Calu3 (cell line): ENCODE measurements at places on chromosomes 4 and X. TPM values are rescaled to one million over a fixed set of nuclear protein-coding genes. Genes with fewer than 3 reads are reported as not detected.

The USP51 gene
- total RNA-seq = 1.2 and 1.5 TPM in 2 replicates

The SMR3B gene
- total RNA-seq = not detected in 2 replicates

The COL25A1 gene
- total RNA-seq = not detected in 2 replicates

DNA sequence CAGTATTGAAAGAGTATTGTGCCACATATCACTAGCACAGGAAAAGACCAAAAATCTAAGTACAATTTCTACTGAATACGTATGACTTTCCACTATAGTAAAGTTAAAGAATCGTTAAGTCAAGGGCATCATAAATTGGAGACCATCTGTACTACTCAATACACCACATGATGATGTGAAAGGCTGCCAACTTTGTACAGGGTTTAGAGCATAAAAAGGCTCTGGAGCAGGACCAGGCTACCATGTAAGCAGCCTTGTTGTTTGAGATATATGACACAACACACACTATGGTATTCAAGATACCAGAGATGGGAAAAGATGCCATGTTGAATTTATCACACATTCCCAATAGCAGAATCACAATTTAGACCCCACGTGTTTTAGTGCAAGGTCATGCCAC, 294.9 kb upstream of the TRPC5 start:
- no peak for DNase-seq
- no peaks in the 10 kb centered on the region for H3K36me3 ChIP-seq
- H3K4me3 ChIP-seq = no peak overlapping the region
- H3K4me1 ChIP-seq = no peaks in the 10 kb centered on the region

DNA sequence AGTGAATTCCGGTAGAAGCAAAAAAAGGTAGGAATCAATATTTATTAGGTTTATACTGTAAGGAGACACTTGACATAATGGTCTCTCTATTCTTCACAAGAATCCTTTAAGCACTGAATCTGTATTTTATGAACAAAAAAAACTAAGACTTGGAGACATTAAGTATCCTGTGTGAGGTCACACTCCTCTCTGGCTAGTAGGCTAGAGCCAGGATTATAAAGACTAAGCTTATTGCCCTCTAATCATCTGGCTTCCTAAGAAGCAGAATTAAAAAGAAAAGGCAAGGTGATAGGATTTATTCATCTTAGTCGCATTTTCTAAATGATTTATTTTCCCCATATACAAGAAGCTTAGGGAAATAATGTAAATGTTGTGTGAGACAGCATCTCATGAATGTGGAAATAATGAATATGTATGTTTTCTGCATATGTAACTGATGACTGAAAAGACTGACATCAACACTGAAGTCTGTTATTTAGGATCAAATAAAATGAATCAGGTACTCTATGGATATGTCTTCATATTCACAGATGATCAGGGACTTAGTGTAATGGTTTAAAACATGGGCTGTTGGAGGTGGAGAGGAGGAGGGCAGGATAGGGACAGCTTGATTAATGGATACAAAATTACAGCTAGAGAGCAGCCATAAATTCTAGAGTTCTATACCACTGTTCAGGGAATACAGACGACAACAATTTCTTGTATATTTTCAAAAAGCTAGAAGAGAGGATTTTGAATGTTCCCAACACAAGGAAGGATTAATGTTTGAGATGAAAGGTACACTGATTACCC, 30.4 kb upstream of the PRKG2 start:
- no peaks in the 10 kb centered on the region for H3K27me3 ChIP-seq
- no peak overlapping the region for H3K4me3 ChIP-seq
- H3K36me3 ChIP-seq = no peaks in the 10 kb centered on the region
- H3K27ac ChIP-seq = no peak overlapping the region
- no peak for DNase-seq

DNA sequence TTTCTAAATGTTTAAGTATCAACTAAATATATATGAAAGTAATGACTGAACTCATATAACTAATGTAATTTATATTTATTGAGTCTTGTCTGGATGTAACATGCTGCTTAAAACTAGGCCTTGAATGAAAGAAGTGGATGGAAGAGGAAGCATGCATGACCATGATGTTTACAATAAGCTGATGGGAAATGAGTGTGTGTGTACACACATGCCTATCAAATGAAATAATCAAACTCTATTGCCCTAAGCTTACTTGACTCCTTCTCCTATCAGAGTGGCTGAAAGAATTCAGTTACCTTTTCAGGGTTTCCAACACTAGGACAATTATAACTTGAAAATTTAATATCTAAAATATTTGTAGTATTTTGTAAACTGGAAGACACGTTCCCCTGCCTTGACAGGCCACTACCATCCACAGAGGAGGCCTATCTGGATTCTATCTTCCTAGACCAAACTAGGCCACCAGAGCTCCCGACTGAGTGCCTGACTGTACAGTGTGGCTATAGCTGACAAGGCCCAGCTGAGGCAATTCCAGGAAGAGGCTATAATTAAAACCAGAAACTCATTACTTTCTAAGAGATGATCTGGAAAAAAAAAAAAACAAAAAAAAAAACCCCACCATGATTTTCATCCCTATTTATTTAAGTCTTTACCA, 7.6 kb downstream of the ARSJ start:
- no peaks in the 10 kb centered on the region for H3K27me3 ChIP-seq
- no peak for DNase-seq
- no peak overlapping the region for H3K27ac ChIP-seq
- no peaks in the 10 kb centered on the region for H3K36me3 ChIP-seq

GRCh38 chr4:101527188-101527587, 179.9 kb upstream of the PPP3CA start:
- no peaks in the 10 kb centered on the region for H3K4me1 ChIP-seq
- H3K4me3 ChIP-seq = no peak overlapping the region
- DNase-seq = no peak
- H3K27me3 ChIP-seq = no peaks in the 10 kb centered on the region
- no peak overlapping the region for H3K27ac ChIP-seq
- H3K36me3 ChIP-seq = no peaks in the 10 kb centered on the region
